Thoracic aorta (tissue), 2 donors: ENCODE measurements at places on chromosomes 5 and 9. TPM values are rescaled to one million over a fixed set of nuclear protein-coding genes. Genes with fewer than 3 reads are reported as not detected.

DNA sequence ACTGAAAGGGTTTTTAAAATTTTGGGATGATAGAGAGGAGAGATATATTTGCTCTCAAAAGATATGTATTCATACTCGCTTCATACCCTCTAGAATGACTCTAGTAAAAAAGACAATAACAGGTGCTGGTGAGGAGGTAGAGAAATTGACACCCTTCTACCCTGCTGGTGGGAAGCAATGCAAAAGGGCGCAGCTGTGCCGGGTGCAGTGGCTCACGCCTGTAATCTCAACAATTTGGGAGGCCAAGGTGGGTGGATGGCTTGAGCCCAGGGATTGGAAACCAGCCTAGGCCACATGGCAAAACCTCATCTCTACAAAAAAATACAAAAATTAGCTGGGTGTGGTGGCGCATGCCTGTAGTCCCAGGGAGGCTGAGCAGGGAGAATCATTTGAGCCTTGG is 33.9 kb upstream of the NXNL2 start:
- H3K36me3 ChIP-seq = no peaks in the 10 kb centered on the region
- H3K27me3 ChIP-seq = no peaks in the 10 kb centered on the region
- H3K27ac ChIP-seq = no peak overlapping the region
- H3K4me1 ChIP-seq = no peaks in the 10 kb centered on the region
- H3K4me3 ChIP-seq = no peak overlapping the region

DNA sequence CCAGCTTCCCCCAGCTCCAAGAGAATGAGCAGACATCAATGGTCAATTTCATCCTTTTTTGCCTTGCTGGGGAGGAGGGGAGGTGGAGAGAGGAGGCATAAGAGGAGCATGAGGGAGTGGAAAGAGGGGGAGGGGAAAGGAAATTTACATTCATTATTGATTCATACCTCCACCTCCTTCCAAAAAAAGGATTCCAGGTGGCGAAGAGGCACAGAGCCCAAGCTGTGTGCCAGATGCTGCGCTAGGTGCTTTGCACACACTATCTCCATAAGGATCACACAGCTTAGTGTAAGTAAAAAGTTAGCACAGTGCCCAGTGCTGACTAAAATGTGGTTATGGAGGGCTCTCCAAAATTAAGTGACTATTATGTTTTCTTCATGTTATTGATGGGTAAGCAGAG is 11.0 kb downstream of the ASTN2 start:
- H3K4me3 ChIP-seq = no peak overlapping the region
- H3K36me3 ChIP-seq = no peaks in the 10 kb centered on the region
- H3K27ac ChIP-seq = no peak overlapping the region
- no peak for DNase-seq
- H3K4me1 ChIP-seq = no peaks in the 10 kb centered on the region

DNA sequence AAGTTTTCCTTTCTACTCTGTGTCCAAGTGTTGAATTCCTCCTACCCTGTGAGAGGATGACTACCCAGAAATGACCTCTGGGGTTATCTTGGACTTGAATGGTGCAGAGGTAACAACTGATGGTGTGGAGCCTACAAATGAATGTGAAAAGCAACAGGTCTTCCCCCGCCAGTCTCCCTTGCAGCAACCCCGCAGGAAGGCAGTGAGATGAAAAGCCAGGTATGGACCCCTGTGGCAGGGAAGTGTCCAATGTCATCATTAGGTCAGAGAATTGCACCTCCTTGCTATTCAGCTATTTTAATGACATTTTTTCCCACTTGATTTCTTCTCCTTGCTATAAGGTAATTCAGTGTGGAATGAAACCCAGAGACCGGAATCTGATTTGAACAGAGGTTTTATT is 58.5 kb downstream of the MAT2B start:
- H3K36me3 ChIP-seq = no peaks in the 10 kb centered on the region
- H3K4me3 ChIP-seq = no peak overlapping the region
- DNase-seq = no peak
- H3K27ac ChIP-seq = no peak overlapping the region

DNA sequence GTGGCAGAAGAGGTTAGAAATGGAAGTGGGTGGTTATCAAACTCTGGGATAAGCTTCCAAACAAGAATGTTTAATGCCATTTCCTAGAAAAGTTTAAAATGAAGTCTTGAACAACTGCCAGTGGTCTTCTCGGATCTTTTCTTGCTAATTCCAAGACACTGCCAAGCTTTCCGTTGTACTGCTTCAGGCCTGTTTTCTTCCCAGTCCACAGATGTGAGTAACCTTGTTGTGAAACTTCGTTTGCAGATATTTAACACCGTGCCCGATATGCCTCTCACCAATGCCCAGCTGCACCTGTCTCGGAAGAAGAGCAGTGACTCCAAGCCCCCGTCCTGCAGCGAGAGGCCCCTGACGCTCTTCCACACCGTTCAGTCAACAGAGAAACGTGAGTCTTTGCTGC is 269.8 kb downstream of the NR3C1 start:
- no peak overlapping the region for H3K4me3 ChIP-seq
- no peak overlapping the region for H3K27ac ChIP-seq
- H3K27me3 ChIP-seq = no peaks in the 10 kb centered on the region
- H3K4me1 ChIP-seq = no peaks in the 10 kb centered on the region
- DNase-seq = no peak
- no peaks in the 10 kb centered on the region for H3K36me3 ChIP-seq

- H3K4me1 ChIP-seq = no peaks in the 10 kb centered on the region
- no peak overlapping the region for H3K27ac ChIP-seq
- no peaks in the 10 kb centered on the region for H3K36me3 ChIP-seq
- no peak for DNase-seq
- no peak overlapping the region for H3K4me3 ChIP-seq
These were observed 560.7 kb downstream of the HTR1A start for GRCh38 chr5:63401436-63402046.

DNA sequence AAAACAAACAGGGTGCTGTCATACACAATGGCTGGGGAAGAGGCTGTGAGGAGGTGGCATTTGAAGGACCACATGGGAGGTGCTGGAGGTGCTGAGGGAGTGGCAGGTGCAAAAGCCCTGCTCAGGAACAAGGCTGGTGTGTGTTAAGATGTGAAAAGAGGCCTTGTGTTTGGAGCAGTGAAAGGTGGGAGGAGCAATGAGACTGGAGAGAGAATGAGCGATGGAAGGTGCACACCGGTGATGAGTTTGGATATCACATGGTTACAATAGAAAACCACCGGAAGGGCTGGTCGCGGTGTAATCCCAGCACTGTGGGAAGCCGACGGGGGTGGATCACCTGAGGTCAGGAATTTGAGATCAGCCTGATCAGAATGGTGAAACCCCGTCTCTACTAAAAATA is 9.2 kb upstream of the FIBCD1 start:
- no peak for DNase-seq
- H3K4me3 ChIP-seq = no peak overlapping the region
- H3K4me1 ChIP-seq = no peaks in the 10 kb centered on the region

DNA sequence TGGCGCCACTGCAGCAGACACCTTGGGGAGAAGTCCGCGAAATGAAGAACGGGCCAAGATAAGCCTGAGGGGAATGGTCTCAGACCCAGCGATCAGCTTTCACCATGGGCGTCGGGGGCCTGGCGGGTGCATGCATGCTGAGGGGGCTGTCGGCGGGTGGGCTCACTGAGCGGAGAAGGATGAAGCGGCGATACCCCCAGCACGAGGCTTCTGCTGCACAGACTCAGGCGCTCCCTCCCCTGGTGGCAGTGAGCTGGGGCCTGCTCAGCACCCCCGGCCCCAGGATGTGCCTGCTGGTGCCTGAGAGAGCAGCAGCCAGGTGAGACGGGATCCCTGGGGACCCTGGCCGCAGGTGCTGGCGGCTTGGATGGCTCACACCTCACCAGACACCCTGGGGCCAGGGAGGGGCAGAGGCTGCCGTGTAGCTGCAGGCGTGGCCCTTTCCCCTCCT is 31.2 kb downstream of the CEP72 start:
- H3K4me1 ChIP-seq = no peaks in the 10 kb centered on the region
- H3K27ac ChIP-seq = no peak overlapping the region
- DNase-seq = no peak
- no peak overlapping the region for H3K4me3 ChIP-seq

- no peak for DNase-seq
- H3K27me3 ChIP-seq = no peaks in the 10 kb centered on the region
- H3K4me1 ChIP-seq = no peaks in the 10 kb centered on the region
- no peaks in the 10 kb centered on the region for H3K36me3 ChIP-seq
- no peak within 1 kb of the TSS for H3K27ac ChIP-seq
- H3K4me3 ChIP-seq = peak within 1 kb of the TSS; percentile 55
These were observed at the start of gene PCDHGA9 for GRCh38 chr5:141402553-141403243. Gene PCDHGA9, plus strand, starts transcription at chr5:141402778. Its CDS starts 175 bp downstream, at chr5:141402953.

DNA sequence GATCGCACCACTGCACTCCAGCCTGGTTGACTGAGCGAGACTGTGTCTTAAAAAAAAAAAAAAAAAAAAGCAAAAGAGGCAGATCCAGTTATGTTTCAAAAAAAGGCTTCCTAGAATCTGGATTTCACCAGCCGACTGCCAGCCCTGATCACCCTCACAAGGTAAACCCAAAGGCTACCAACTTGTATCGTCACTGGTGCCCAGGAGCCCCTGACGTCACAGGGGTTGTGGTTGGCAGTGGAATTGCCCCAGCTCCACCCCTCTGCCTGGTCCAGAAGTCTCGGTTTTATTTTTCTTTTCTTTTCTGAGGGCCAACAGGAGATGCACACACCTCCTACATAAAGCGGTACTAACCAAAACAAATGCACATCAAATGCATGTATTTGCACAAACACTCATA is 6.0 kb upstream of the LMX1B start:
- no peaks in the 10 kb centered on the region for H3K36me3 ChIP-seq
- H3K27me3 ChIP-seq = peaks cover 3% of the 10 kb centered on the region
- no peak for DNase-seq
- H3K27ac ChIP-seq = no peak overlapping the region
- H3K4me1 ChIP-seq = peaks cover 7% of the 10 kb centered on the region
- no peak overlapping the region for H3K4me3 ChIP-seq

DNA sequence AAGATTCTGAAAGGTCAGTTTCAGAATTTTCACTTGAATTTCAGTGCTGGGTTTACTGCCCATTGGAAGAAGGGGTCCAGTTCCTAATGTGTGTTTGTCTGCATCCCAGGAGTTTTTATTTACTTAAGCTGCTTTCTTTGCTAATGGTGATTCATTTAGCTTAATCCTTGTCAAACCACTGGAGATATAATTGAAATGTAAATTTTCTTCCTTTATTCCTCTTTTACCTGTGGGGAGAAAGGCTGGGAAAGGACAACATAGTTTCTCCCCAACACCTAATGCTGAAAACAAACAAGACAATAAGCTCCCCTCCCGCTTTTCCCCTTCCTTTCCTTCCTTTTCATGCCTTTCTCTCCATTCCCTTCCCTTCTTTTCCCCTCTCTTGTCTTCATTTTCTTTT is 185.8 kb downstream of the KCTD16 start:
- H3K4me3 ChIP-seq = no peak overlapping the region
- no peaks in the 10 kb centered on the region for H3K36me3 ChIP-seq
- H3K4me1 ChIP-seq = no peaks in the 10 kb centered on the region
- DNase-seq = no peak
- no peak overlapping the region for H3K27ac ChIP-seq

- DNase-seq = no peak
- H3K4me3 ChIP-seq = no peak overlapping the region
- no peaks in the 10 kb centered on the region for H3K36me3 ChIP-seq
- H3K27me3 ChIP-seq = no peaks in the 10 kb centered on the region
- no peaks in the 10 kb centered on the region for H3K4me1 ChIP-seq
- H3K27ac ChIP-seq = no peak overlapping the region
These were observed 345.3 kb downstream of the ARHGEF28 start for GRCh38 chr5:73971326-73971725.

GRCh38 chr5:72109625-72110024 is 2.4 kb downstream of the MAP1B start:
- peak overlapping the region; percentile 77 for H3K4me3 ChIP-seq
- peak overlapping the region; percentile 99 for H3K27ac ChIP-seq
- DNase-seq = no peak
- H3K27me3 ChIP-seq = no peaks in the 10 kb centered on the region
- no peaks in the 10 kb centered on the region for H3K36me3 ChIP-seq

DNA sequence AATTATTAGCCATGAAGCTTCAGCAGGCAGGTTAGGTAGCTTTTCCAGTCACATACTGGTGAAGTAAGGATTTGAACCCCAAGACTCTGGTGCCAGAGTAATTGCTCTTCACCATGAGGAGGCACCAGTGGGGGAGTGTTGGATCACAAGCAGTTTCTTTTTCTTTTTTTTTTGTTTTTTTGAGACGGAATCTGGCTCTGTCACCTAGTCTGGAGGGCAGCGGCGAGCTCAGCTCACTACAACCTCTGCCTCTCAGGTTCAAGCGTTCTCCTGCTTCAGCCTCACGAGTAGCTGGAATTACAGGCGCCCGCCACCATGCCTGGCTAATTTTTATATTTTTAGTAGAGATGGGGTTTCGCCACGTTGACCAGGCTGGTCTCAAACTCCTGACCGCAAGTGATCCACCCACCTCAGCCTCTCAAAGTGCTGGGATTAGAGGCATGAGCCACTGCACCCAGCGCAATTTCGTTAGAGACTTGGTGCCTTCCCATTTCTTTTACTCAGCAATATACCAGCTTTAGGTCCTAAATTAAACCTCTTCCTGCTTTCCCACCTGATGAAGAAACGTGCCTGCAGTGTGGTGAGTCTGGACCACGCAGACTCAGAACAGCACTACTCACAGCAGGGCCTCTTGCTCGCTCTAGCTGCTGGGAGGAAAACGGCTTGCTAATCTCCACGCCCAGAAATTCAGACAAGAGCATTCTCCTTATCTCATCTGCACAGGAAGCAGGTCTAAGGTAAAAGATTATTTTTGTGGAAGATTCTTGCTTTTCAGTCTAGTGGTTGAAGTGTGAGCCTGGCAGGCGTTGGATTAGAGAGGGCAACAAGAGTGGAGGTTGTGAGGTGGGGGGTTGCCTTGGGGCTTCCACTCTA is at the start of gene S100Z:
TSS of gene S100Z (plus strand) at position 596 of the 873 bp plus-strand sequence. CDS start 25,346 bp downstream, outside the sequence.
- H3K4me3 ChIP-seq = no peak within 1 kb of the TSS
- H3K4me1 ChIP-seq = no peaks in the 10 kb centered on the region
- DNase-seq = no peak
- H3K27ac ChIP-seq = no peak within 1 kb of the TSS
- H3K27me3 ChIP-seq = no peaks in the 10 kb centered on the region

- no peaks in the 10 kb centered on the region for H3K36me3 ChIP-seq
- no peak overlapping the region for H3K27ac ChIP-seq
- H3K27me3 ChIP-seq = no peaks in the 10 kb centered on the region
- no peak for DNase-seq
- H3K4me1 ChIP-seq = no peaks in the 10 kb centered on the region
- no peak overlapping the region for H3K4me3 ChIP-seq
These were observed 15.4 kb upstream of the RASA1 start for GRCh38 chr5:87252283-87252605.

- no peaks in the 10 kb centered on the region for H3K36me3 ChIP-seq
- H3K4me1 ChIP-seq = no peaks in the 10 kb centered on the region
- DNase-seq = no peak
- H3K27me3 ChIP-seq = no peaks in the 10 kb centered on the region
- H3K4me3 ChIP-seq = no peak overlapping the region
- no peak overlapping the region for H3K27ac ChIP-seq
These were observed 97.9 kb downstream of the MVB12B start for GRCh38 chr9:126424511-126424910.

DAPK1 gene
- total RNA-seq = 40.6 TPM

CD274 gene
- 7.3 TPM for total RNA-seq

CRHBP gene
- 2.0 TPM for total RNA-seq

IFNA14 gene
- total RNA-seq = not detected

NR2F1 gene
- total RNA-seq = 3.4 TPM

FAM193B gene
- total RNA-seq = 103 TPM

AIF1L gene
- 21.9 TPM for total RNA-seq

FOXE1 gene
- total RNA-seq = 0.21 TPM

EFNA5 gene
- total RNA-seq = 13.5 TPM

FCN1 gene
- total RNA-seq = 14.3 TPM

FRMPD1 gene
- 0.27 TPM for total RNA-seq

ZSWIM6 gene
- 18.8 TPM for total RNA-seq
